ENCODE measurements at places on chromosomes 16 and 17.

DNA sequence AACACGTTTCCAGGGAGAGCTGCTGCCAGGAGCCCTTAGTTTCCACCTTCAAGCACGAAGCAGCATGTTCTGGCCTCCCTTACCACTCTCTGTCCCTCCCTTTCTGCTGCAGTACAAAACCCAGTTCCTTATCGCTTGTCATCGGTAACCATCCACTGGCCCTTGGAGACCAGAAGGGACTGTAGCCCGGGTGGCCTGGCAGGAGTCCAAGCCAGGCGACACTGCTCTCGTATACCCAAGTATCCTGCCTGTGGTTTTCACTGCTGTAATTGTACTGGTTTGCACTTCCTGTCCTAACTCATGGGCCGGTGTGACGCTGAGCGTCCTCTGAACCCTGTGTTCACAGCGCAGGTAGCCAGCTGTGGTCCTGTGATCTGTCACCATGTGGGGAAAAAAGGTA is 81.1 kb downstream of the MAF start:
- DNase-seq: no peak
- no peaks in the 10 kb centered on the region for H3K36me3 ChIP-seq
- H3K27me3 ChIP-seq: peaks cover 10% of the 10 kb centered on the region
- peaks cover 11% of the 10 kb centered on the region for H3K4me1 ChIP-seq
- peak overlapping the region; percentile 26 for H3K27ac ChIP-seq
- H3K4me3 ChIP-seq: no peak overlapping the region

- H3K27me3 ChIP-seq: peaks cover 3% of the 10 kb centered on the region
- H3K4me3 ChIP-seq: no peak overlapping the region
These were observed 4.8 kb upstream of the CMTM3 start for GRCh38 chr16:66599726-66600125.

DNA sequence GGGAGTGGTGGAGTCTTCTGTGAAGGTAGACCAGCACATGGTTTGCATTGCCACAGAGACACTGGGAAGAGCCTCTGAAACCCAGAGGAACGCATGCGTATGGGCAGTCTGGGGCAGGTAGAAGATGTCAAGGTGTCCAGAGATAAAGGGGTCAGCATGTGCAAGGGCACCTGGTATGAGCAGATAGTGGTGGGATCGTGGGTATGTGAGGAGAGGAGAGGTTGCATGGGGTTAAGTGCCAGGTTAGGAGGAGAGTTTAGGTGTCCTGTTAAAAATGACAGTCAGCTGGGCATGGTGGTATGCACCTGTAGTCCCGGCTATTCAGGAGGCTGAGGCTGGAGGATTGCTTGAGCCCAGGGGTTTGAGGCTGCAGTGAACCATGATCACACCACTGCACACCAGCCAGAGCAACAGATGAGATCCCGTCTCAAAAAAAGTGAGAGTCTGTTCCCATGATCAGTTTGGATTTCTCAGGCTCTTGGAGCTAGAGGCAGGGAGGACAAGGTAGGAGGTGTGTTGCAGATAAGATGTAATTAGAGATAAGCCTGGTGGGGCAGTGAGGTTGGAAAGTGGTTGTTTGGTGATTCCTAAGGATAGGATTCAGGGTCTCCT is 3.0 kb downstream of the PYCARD start:
- H3K4me3 ChIP-seq: peak overlapping the region; percentile 18
- peaks cover 27% of the 10 kb centered on the region for H3K36me3 ChIP-seq
- peaks cover 37% of the 10 kb centered on the region for H3K27me3 ChIP-seq
- H3K27ac ChIP-seq: peak overlapping the region; percentile 0
- no peak for DNase-seq

DNA sequence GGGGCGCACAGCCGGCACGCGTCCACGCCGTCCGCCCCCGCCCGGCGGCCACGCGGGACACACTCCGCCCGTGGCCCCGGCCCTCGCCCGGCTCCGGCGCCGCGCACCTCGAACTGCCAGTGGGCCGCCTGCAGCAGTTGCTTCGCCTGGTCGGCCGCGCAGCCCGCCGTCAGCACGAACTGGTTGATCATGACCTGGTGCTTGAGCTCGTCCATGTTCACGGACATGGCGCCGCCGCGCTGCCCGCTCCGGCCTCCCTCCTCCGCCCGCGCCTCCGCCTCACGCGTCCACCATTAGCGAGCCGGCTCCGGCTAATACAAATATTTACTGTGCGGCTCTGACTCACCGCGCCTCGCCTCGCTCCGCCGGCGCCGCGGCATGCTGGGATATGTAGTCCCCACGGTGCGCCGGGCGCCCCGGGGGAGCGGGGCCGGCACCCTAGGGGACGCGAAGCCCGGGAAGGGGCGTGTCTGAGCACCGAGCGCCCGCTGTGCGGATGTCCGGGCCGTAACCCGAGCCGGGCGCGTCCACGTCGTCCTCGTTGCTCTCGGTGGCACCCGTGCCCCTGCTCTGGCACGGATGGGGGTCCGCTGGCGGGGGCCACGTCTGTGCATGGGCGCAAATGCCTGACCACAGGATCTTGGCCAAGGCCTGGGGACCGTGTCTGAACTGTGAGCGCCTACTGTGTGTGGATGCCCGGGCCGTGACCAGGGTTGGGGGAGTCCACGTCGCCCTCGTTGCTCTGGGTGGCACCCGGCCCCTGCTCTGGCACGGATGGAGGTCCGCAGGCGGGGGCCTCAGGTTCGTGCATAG is at the start of gene UBALD1:
Gene UBALD1, minus strand, starts transcription at position 318 of the 813 bp plus-strand sequence. Its CDS starts 91 bp downstream, at position 227.
- H3K27ac ChIP-seq: peak within 1 kb of the TSS; percentile 100
- peak; percentile 85 for DNase-seq
- H3K4me3 ChIP-seq: peak within 1 kb of the TSS; percentile 98
- H3K27me3 ChIP-seq: no peaks in the 10 kb centered on the region
- peaks cover 11% of the 10 kb centered on the region for H3K4me1 ChIP-seq
- H3K36me3 ChIP-seq: no peaks in the 10 kb centered on the region

GRCh38 chr16:57556941-57557541 is 14.6 kb downstream of the ADGRG5 start:
- no peaks in the 10 kb centered on the region for H3K4me1 ChIP-seq
- peak; percentile 10 for DNase-seq
- H3K27me3 ChIP-seq: peaks cover 9% of the 10 kb centered on the region
- no peak overlapping the region for H3K4me3 ChIP-seq
- no peak overlapping the region for H3K27ac ChIP-seq

- no peak overlapping the region for H3K4me3 ChIP-seq
- DNase-seq: no peak
- H3K27me3 ChIP-seq: no peaks in the 10 kb centered on the region
- peaks cover 15% of the 10 kb centered on the region for H3K4me1 ChIP-seq
These were observed 25.2 kb upstream of the MLKL start for GRCh38 chr16:74725651-74726455.

- DNase-seq: no peak
- no peaks in the 10 kb centered on the region for H3K27me3 ChIP-seq
- H3K4me3 ChIP-seq: peak overlapping the region; percentile 94
- peak overlapping the region; percentile 91 for H3K27ac ChIP-seq
- peaks cover 11% of the 10 kb centered on the region for H3K36me3 ChIP-seq
These were observed 444 bp downstream of the HELZ start for GRCh38 chr17:67244431-67245072.

DNA sequence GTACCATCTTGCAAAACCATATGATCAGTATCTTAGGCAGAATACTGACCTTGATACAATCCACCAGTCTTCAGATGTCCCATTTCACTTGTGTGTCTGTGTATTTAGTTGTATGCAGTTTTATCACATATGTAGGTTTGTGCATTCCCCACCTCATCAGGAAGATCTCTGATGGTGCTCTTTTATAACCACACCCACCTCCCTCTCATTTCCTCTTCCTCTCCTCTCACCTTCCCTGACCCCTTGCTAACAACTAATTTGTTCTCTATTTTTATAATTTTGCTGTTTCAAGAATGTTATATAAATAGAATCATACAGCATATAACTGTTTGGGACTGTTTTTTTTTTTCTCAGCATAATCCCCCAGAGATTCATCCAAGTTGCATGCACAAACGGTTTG is 52.0 kb upstream of the ACSM2B start:
- no peak overlapping the region for H3K27ac ChIP-seq
- no peak for DNase-seq
- H3K4me1 ChIP-seq: no peaks in the 10 kb centered on the region
- H3K4me3 ChIP-seq: no peak overlapping the region
- no peaks in the 10 kb centered on the region for H3K36me3 ChIP-seq

GRCh38 chr17:57861000-57861789 is 11.4 kb upstream of the MRPS23 start:
- H3K4me3 ChIP-seq: peak overlapping the region; percentile 90
- peaks cover 9% of the 10 kb centered on the region for H3K27me3 ChIP-seq

- peak overlapping the region; percentile 73 for H3K4me3 ChIP-seq
- DNase-seq: no peak
- H3K4me1 ChIP-seq: peaks cover 19% of the 10 kb centered on the region
- peaks cover 54% of the 10 kb centered on the region for H3K27me3 ChIP-seq
- H3K27ac ChIP-seq: no peak overlapping the region
These were observed 1.4 kb upstream of the CACNA1G start for GRCh38 chr17:50558941-50559614.

- no peaks in the 10 kb centered on the region for H3K4me1 ChIP-seq
- no peak overlapping the region for H3K4me3 ChIP-seq
- DNase-seq: no peak
- no peak overlapping the region for H3K27ac ChIP-seq
These were observed 24.6 kb downstream of the COG7 start for GRCh38 chr16:23428351-23428750.

DNA sequence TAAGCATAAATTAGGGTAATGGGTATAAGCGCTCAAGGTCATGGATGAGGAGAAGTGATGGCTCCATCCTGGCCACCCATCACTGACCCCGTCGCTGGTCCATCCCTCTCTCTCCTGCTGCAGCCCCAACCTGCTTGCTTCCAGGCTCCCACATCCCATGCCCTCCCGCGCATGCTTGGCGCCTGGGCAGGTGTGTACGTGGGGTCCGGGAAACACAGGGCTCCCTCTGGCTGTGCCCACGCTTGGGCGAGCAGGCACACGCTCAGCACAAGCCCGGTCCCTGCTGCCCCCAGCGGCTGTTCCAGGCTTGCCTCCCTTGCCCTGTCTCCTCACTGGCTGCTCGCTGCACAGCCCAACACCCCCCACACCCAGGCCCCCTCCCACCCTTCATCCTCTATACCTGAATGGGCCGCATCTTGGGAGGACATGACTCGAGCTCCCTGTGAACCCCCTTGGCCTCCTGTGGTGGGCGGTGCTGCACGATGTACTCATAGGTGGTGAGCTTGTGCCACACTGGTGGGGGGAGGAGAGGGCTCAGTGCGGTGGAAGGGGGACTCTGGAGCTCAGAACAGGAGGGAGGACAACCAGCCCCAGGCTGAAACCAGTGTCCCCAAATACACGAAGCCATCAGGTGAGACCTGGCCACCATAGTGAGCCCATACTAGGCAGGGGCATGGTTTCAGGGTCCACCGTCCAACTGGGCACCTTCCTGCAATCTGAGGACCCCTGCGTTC is 4.7 kb upstream of the TPPP3 start:
- H3K36me3 ChIP-seq: no peaks in the 10 kb centered on the region
- no peak overlapping the region for H3K27ac ChIP-seq
- no peak overlapping the region for H3K4me3 ChIP-seq
- peaks cover 13% of the 10 kb centered on the region for H3K4me1 ChIP-seq
- peaks cover 13% of the 10 kb centered on the region for H3K27me3 ChIP-seq
- no peak for DNase-seq

- H3K36me3 ChIP-seq: peaks cover 13% of the 10 kb centered on the region
- peaks cover 3% of the 10 kb centered on the region for H3K27me3 ChIP-seq
These were observed 28.6 kb upstream of the METRNL start for GRCh38 chr17:83050651-83051395.

- H3K27me3 ChIP-seq: no peaks in the 10 kb centered on the region
- peaks cover 14% of the 10 kb centered on the region for H3K4me1 ChIP-seq
- no peaks in the 10 kb centered on the region for H3K36me3 ChIP-seq
- H3K4me3 ChIP-seq: no peak overlapping the region
- no peak for DNase-seq
These were observed 55.1 kb upstream of the CNTNAP4 start for GRCh38 chr16:76222087-76222486.

DNA sequence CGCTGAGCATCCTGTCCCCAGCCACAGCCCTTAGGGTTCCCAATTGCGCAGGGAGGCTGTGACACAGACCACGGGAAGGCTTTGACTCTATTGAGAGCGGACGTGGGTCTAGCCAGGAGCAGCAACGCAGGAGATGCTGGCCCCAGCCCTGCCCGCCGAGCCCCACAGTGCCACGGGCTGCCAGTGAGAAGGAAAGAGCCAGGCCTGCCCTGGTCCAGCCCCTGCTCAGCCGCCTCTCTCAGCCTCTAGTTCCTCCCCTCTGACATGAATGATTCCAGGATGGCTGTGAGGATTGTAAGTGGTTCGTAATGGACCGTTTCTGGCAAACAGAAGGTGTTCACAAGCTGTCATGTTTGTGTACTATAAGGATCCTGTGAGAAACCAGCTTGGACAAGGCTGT is 2.5 kb downstream of the BHLHA9 start:
- peaks cover 4% of the 10 kb centered on the region for H3K4me1 ChIP-seq
- DNase-seq: no peak
- H3K27me3 ChIP-seq: peaks cover 22% of the 10 kb centered on the region
- H3K36me3 ChIP-seq: no peaks in the 10 kb centered on the region

- H3K27ac ChIP-seq: peak within 1 kb of the TSS; percentile 89
- H3K36me3 ChIP-seq: peaks cover 10% of the 10 kb centered on the region
- DNase-seq: no peak
These were observed at the start of gene UBTF for GRCh38 chr17:44219616-44220212. Gene UBTF (minus strand): TSS chr17:44219675. CDS start chr17:44218229, 1,446 bp downstream.

GRCh38 chr17:13476720-13477119 is 125.0 kb downstream of the HS3ST3A1 start:
- peaks cover 12% of the 10 kb centered on the region for H3K4me1 ChIP-seq
- H3K27ac ChIP-seq: no peak overlapping the region
- H3K27me3 ChIP-seq: no peaks in the 10 kb centered on the region
- H3K36me3 ChIP-seq: peaks cover 6% of the 10 kb centered on the region
- DNase-seq: no peak

DNA sequence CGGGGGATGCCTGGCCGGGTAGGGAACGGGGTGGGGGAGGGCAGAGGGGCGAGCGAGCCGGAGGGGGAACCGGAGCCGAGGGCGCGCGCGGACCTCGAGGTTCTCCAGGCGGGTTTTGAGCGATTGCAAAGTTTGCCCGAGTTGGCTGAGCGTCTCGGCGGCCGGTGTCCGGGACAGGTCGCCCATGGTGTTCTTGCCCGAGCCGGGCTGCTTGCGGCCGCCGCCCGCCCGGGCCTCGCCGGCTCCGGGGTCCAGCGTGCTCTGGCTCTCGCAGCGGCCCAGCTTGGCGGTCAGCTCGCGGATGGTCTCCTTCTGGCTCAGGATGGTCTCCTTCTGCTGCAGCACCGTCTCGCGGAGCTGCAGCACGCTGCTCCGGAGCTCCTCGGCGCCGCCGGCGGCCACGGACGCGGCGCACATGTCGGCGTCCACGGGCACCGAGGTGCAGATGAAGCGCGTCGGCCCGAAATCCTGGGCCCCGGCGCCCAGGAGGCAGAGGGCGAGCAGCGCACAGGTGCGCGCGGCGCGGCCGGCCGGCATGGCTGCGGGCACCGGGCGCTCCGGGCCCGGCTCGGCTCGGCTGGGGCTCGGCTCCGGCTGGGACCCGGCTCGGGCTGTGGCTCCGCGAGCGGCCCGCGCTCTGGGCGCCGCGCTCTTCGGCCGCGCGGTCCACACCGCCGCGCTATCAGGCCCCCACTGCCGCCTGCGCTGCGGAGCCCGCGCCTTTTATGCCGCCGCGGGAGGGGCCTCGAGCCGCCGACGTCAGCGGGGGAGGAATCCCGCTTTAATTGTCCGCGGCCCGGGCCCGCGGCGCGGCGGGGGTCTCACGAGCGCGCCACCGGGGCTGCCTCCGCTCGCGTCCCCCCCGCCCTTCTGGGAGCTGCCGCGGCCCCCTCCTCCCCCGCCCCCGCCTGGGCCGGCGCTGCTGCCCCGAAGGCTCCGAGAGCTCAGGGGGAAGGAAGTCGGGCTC is at the start of gene NPTX1:
Gene NPTX1, minus strand, starts transcription at position 698 of the 967 bp plus-strand sequence. Its CDS starts 161 bp downstream, at position 537.
- peaks cover 71% of the 10 kb centered on the region for H3K27me3 ChIP-seq
- H3K36me3 ChIP-seq: no peaks in the 10 kb centered on the region
- no peak within 1 kb of the TSS for H3K27ac ChIP-seq

GRCh38 chr17:69552986-69553667 is 138.6 kb downstream of the MAP2K6 start:
- no peaks in the 10 kb centered on the region for H3K27me3 ChIP-seq
- H3K27ac ChIP-seq: no peak overlapping the region
- no peak overlapping the region for H3K4me3 ChIP-seq
- H3K4me1 ChIP-seq: peaks cover 4% of the 10 kb centered on the region
